ENCODE measurements at places on chromosomes 2 and 18. TPM values are rescaled to one million over a fixed set of nuclear protein-coding genes. Genes with fewer than 3 reads are reported as not detected.
A peak's percentile ranks its signal among the peaks of the same experiment; 100 is the strongest.

DNA sequence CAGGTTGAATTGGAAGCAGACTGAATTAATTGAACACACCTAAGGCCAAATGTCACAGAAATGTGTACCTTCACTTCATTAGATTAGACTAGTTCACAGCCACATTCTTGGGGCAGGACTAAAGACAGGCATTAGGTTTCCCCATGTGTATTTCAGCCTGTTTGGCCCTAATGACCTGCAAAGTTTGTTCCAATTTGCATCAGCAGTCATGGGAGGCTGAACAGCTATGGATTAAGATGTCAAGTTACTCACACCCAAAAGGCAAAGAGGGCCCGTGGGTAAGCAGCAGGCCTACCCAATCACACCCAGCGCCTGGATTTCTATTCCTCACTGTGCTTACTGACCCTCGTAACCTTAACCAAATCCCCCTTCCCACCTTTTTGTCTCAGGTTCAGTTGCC, 99.6 kb upstream of the RIOK3 start:
- DNase-seq, result no peak

DNA sequence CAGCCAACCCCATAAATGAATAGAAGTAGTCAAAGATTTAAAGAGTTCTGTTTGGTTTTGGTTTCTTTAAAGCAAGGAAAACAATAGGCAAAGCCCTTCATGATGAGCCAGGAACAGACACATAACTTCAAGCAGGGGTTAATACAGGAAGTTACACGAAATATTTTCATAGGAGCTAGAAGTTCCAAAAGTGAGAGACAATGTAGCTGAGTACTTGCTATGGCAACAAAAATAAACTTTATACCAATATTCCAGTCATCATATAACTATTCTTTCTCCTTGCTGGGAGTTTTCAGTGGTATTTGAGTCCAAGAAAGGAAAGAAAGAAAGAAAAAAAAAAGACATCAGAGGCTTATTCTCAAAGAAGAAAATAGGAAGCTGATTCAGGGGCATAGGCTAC, 56.2 kb downstream of the COBLL1 start:
- no peak for DNase-seq

The CNOT9 gene
- total RNA-seq, result 57.7 TPM

- no peak for DNase-seq
These were observed 345.1 kb upstream of the RAB12 start for GRCh38 chr18:8264116-8264515.

- no peak for DNase-seq
These were observed 78.2 kb downstream of the C1D start for GRCh38 chr2:67984600-67984999.

DNA sequence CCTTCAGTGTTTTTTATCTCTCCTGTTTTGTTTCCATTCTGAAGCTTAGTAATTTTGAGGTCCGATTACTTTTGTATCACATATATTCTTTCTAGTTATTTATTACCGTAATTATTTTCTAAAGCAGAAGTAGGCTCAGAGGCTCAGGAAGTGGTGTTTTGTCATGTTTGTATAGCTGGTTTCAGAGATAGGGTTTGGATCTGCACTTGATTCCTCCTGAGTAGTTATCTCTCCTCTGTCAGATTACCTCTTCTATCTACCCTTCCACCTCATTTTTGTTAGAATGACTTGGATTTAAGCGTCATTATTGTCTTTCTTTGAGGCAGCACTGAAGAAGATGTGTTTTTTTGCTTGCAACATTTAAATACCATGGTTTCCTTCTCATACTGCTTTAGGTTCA, 95.4 kb downstream of the MTA3 start:
- no peak for DNase-seq

DNA sequence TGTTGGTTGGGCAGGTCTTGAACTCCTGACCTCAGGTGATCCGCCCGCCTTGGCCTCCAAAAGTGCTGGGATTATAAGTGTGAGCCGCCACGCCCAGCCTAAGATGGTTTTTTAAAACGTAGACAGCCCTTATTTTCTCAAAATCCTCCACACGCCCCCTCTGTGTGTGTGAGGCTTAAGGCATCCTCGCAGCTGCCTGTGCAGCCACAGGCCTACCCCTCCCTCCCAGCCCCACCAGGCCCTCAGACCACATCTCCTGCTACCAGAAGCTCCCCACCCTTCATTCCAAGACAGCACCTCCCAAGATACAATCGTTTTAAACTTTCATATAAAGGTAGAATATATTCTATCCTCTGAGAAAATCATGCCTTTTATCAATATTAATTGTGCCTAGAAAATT, 4.8 kb downstream of the ANO7 start:
- peak; percentile 7 for DNase-seq

The MAP3K19 gene
- not detected for total RNA-seq

DNA sequence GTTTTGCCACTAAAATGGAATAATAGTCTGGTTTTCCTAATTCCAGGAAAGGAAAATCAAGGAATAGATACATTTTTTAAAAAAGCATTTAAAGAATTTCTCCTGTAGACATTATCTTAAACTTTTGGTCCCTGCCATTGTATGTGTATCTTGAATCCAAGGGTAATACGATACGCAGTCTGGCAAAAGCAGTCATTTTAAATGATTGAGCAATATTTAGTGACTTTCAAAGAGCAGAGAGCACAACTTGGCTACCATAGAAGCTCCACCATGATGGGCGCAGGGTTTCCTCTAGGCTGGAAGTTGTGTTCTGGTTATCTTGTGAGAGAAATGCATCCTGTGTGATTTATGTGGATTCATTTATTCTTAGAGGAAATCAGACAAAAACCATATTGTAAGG, 92.9 kb downstream of the NEDD4L start:
- no peak for DNase-seq

DNA sequence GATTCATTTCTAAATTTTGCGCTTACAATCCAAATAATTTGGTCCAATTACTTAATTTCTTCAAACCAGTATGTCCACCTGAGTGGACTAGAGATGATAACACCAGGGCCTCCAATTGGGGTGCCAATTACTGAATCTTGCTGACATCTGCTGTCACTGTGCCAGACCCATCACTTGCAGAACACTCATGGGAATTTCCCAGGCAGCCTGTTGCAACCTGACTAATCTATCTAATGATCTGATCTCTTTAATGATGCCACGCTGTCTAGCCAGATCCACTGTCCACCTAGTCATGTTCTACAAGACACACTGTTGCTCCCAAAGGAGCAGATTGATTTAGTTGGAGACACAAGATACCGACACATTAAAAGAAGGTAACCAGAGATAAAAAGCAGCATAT, 11.8 kb upstream of the LRP1B start:
- no peak for DNase-seq

DNA sequence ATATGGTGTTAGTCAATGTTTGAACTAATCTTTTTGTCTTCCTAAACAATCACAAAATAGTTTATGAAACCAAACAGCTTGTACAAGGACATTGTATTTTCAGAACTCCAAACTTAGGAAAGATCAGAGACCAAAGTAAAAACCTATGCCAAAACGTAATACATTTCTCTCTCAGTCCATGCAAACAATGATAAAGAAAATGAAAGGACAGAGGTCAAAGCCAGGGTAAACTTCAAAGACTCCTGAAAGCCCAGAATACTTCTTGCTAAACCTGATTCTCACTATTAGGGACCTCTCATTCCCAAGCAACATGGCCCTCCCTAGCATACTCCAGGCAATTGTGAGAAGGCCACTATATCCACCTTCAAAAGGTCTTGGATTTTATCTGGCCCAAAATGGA, 105.1 kb upstream of the GALNT5 start:
- no peak for DNase-seq

The ATL2 gene
- 125 TPM for total RNA-seq

GRCh38 chr2:20549144-20549543, 101.8 kb downstream of the HS1BP3 start:
- no peak for DNase-seq

DNA sequence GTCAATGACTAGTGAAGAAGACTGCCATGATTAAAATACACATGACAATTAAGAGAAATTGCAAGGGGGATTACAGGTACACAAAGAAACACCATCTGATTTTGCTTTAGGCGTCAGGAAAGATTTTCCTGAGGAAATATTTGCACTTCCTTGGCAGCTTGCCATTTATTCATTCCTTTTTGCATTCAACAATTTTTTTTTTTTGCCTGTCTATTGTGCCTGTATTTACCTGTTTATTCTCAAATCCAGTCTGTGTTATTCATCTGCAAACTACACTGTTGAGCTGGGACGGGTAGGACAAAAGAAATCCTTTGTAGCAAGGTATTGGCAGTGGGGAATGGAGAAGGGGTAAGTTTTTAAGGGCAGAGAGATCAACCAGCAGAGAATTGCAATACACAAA, 31.8 kb downstream of the SMAD2 start:
- DNase-seq, result no peak

DNA sequence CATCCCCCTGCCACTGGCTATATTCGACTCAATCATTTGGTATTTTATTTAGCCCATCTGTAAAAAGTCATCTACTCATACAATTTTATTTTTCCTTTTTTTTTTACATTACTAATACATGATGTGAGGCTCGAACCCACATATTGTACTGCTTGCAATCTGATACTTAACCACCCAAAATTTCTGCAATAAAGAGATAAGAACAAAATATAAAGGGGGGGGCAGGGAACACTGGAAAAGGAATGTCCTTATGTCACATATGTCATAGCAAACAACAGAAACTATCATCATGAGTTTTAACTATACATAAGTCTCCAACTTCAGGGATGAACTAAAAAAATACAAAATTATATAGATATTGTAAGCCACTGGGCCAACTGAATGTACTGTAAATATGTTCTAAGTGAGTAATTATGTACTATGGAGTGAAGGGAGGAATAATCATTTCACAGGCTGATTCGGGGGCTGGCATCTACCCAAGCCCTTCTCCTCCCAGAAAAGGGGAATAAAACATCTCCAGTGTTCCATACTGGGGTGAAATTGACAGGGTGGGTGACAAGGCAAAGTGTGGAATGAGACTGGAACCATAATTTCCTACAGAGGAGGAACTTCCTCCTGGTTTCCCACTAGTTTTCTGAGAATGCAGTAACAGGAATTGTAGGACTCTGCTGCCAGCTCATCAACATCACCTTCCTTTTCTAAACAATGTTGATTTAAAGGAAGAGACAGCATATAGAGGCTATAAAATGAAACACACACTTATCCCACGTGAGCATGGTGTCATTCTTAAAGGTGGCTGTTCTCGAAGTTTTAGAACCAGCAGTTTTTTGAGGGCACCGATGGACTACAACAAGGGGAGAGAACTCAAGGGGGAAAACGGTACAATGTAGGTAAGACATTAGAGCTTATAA, 79.5 kb downstream of the FARSB start:
- DNase-seq, result no peak

DNA sequence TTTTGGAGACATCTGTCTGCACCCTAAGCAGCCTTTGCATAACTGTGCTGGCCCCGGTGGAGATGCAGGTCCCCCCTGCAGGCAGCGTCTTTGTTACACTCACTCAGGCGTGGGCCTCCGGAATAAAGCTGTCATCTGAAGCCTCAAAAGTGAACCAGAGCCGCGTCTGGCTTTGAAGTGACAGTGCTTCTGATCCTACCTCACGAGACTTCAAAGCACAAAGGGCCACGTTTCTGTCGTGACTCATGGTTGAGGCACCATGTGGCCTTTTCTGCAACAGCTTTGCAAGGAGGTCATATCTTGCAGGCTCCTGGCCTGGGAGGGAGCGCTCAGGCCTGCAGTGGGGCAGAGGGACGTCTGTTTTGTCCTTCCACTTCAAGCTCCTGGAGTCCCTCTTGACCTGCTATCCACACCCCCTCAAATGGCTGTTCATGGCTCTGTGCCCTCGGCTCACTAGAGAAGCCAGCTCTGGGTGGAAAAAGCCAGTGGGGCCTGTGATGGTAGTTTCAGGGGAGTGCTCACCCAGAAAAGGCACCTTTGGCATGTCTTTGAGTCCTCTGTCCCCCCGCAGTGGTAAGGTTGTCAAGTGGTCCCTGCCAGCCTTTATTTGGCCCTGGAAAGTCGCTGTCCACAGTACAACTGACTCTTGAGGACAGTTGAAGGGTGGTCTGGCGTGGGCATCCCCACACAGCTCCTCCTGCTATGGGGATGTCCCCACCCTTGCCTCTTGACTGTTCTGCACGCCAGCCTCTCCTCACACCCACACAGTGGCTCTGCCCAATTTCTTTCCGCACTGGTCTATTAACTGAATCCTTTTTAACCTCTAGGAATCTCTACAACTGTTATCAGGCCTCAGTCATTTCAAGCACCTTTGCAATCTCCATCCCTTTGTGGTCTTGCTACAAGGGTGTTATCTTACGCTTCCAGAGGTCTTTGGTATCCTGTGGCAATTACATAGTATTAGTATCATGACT, 19.3 kb downstream of the GPR55 start:
- DNase-seq, result peak; percentile 61

DNA sequence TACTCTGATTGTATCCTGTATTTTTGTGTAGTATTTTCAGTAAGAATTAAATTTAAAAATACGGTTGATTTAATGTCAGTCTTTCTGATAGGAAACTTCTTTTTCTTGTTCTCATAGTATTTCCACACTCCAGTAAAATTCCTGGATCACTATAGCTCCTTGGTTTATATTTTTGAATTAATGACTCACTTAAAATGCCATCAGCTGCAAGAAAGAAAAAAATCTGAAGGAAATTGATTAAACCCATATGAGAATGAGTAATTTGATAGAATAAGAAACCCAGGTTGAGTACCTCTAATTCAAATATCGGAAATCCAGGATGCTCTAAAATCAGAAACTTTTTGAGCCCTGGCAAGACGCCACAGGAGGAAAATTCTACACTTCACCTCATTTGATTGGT, 186.8 kb upstream of the RND3 start:
- no peak for DNase-seq

The TET3 gene
- total RNA-seq, result 26.3 TPM

The CHST10 gene
- 10.0 TPM for total RNA-seq

- DNase-seq, result no peak
These were observed 241.0 kb upstream of the RBBP8 start for GRCh38 chr18:22691946-22692710.

The ZBTB7C gene
- 0.41 TPM for total RNA-seq

DNA sequence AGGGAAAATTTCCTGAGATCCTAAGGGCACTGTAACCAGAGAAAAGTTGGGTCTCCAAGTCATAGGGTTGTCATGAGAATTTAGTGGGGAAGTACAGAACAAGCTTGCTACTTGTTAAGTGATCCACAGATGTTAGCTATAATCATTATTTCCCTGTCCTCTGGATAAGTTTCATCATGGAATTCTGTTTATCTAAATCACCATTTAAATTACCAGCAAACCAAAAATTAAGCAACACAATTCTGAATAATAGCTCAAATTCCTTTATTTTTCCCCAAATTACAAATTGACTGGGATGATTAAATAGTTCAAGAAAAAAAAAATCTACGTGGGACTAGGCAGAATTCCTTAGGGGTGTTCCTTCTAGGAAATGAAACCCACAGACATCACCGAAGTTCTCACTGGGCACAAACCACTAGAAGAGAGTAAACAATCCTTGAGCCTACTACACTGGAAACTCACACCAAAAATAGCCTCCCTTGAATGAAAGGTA, 159.5 kb downstream of the COL6A3 start:
- no peak for DNase-seq

- DNase-seq, result no peak
These were observed 45.6 kb downstream of the RAB27B start for GRCh38 chr18:54873884-54874255.
